ENCODE measurements at places on chromosomes 1 and 21.

DNA sequence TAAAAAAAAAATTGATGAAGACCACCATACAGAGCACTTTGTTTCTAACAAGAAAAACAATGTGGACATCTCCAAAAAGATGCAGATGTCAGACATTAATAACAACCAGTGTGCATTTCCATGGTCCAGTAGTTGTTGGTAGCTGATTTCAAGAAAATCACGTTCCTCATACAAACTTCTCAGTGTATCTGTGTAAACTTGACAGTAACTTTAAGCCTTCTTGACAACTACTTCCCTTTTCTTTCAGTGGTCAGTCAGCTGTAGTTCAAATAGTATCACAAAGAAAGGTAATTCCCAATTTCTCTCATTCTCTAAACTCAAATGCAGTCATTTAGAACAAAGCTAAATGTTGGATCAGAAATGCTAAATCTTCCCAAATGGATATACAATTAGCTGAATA lies 879.9 kb downstream of the AMY1C start:
- no peak for DNase-seq

GRCh38 chr1:158969855-158970254 lies 38.5 kb downstream of the PYHIN1 start:
- no peak for DNase-seq

- DNase-seq: no peak
Observed at GRCh38 chr1:10108948-10109708, 76.4 kb downstream of the UBE4B start.

DNA sequence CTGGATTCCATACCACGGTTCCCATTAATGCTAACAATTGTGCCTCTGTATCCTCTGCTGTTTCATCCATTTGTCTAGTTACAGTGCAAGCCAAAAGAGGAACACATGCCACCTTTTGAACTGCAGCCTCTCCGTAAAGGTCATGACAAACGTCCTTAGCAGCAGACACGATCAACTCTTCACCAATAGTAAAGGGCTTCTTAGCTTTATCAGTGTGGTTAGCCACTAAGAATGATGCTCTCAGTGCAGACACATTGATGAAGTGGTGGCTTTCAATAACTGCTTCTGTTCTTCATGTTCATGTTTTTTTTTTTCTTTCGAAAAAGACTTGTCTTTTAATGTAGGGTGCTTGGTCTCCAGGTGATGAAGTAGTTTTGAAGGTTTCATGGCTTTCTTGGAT lies 14.3 kb downstream of the XPR1 start:
- DNase-seq: no peak

GRCh38 chr1:15633756-15634420 lies 16.6 kb downstream of the DDI2 start:
- DNase-seq: no peak

GRCh38 chr1:151347523-151348246 lies 633 bp upstream of the RFX5 start:
- DNase-seq: no peak

DNA sequence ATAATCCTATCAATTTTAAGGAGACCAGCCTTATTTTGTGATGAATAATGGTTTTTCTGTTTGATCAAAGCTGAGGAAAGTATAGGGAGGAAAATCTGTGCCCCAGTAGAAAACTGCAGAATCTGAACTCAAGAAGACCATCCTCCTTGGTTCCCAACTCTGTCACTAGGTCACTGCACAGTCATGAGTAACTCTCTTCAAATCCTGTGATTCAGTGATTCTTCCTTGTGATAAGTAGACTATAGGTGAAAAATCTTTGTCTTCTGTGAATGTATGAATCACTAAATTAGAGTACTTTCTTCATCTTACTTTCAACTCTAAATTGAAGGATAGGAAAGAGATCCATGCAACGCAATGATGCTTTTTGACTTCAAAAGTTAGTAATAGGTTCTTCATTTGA lies 13.3 kb upstream of the OR2L5 start:
- DNase-seq: no peak

DNA sequence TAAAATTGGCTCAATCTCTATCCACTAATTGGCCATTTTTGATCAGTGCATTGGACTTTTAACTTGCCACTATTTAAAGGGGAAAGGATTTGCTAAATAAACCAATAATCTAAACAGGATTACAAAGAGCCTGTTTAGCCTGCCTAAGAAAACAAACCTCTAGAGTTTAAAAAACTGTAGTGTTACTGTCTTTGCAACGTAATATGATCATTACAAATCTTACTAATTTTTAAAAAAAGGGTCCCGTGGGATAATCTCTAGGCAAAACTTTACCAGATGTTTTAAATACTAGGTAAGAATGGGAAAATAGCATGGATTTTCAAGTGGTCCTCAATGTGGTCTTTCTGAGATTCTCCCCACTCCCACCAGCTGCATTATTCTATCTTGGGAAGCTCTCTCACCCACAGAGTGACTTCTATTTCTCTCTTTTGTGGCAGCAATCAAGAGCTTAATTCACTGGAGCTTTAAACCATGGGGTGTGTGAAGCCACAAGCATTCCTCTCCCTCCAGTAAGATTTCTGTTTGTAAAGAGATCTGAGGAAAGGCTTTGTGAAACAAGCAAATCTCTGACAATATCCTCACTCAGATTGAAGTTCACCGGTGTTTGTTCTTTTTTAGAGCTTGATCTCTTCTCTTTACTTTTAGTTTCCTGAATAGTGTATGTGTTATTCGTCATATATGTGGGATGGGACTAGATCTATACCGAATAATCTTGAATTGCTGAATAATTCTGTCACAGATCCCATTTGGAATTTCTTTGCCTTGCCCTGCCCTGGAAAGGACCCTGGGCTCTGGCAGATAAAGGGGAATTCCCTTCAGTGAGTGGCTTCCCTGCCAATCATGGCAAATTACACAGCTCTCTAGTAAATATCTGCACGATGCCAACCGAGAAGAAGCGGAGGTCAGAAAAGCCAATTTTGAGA lies 132.2 kb downstream of the TLR5 start:
- DNase-seq: no peak

GRCh38 chr1:7558041-7558461 lies 213.0 kb upstream of the VAMP3 start:
- no peak for DNase-seq

DNA sequence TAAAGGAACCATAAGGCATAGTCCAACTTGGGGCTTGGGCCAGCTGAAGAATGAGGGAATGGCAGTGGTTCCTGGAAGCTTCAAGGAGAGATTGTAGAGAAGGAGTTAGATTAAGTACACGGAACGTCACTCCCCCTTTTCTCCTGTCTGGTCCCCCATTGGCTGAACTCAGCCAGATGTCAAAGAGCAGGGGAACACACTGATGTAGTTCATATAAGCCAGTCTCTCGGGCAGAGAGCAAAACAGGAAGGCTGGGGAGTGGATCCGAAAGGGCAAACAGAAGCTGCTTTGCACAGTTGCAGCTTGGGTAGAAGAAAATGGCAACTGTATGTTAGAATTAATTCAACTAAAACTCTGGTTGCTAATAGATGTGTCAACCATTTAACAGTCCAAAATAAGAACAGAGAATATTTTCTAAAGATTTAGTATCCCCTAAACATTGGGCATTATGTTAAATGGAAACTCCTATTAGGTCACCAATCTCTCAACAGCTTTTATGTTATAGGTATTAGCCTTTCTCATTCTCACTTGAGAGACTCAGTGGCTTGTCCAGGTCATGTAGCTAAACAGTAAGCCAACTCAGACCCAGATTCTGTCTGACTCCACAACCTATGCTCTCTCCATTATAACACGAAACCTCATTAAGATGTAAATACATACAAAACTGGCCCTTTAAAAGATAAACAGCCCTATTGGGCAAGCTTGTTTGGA lies 600.7 kb upstream of the USP24 start:
- no peak for DNase-seq

DNA sequence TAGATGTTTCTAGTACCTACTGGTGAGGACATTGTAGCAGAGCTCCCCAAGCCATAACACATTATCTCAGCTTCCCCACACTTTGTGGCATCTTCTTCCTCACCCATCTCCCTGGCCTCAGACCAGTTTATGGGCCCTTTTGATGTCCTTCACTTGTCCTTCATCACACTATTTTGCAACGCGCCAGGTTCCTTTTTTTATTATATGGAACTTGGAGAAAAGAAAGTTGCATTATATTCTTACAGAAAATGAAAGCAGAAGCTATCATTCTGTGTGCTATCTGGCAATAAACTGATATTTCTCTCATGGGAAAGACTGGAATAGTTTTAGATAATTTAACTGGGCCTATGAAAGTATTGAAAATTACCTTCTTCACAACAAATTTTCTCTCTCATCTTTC lies 196.9 kb upstream of the ETV3 start:
- DNase-seq: no peak

- no peak for DNase-seq
Observed at GRCh38 chr1:236844499-236845271, 49.6 kb downstream of the MTR start.

GRCh38 chr1:11784993-11785769 lies 20.6 kb downstream of the MTHFR start:
- no peak for DNase-seq

DNA sequence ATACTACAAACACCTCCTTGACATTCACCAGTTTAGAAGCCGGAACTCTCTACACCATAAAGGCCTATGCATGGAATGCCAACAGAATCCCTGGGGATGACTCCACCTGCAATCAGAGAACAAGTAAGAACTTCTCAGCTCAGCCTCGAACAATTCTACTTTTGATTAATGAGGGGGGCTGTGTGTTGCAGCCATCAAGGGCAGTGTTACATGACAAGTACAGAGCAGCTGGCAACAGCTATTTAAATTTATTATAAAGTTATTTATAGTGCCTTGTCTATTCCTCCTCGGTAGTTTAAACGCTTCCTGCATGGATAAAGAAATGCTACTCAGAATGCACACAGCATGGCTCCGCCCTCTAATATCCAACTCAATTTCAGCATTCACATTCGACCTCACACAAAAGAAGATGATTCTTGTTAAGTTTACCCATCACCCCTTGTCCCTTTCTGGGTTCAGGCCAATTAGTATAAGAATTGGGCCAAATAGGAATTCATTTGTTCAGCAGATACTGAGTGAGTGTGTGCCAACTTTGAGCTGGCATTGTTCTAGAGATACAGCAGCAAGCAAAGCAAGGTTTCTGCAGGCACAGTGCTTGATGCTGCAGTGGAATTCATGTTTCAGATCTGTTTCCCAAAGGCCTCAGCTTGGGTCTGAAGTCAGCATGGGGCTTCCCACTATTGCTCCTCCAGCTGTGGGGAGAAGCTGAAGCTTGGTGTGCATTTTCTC lies 6.4 kb downstream of the FNDC7 start:
- DNase-seq: no peak

GRCh38 chr1:161182214-161182613 lies 4.9 kb upstream of the B4GALT3 start:
- DNase-seq: no peak

DNA sequence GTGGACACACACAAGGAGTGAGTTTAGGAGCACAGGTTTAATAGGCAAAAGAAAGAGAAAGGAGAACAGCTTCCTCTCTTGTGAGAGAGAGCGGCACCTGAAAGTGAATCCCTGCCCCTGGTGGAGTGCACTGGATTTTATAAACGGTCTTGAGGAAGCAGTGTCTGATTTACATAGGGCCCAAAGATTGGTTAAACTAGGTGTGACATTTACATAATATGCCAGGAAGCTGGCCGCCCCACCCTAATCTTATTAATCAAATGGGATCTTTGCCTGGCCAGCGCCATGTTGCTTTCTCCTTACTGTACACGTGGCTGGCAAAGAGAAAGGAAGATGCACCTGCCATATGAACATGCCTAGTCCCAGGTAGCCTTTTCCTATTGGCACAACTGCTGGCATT lies 38.7 kb downstream of the CFH start:
- no peak for DNase-seq

DNA sequence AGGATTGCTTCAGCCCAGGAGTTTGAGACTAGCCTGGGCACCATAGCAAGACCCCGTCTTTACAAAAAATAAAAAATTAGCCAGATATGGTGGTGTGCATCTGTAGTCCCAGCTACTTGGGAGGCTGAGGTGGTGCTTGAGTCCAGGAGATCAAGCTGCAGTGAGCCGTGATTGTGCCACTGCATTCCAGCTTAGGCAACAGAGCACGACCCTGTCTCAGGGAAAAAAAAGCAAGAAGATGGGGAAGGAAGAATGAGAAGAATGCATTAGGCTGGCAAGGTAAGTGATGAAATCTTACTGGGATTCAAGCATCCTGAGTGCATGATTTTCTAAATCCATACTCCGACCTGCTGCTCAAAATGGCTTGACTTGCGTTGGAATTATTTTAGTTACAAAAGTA lies 6.8 kb downstream of the PCP4L1 start:
- DNase-seq: no peak

DNA sequence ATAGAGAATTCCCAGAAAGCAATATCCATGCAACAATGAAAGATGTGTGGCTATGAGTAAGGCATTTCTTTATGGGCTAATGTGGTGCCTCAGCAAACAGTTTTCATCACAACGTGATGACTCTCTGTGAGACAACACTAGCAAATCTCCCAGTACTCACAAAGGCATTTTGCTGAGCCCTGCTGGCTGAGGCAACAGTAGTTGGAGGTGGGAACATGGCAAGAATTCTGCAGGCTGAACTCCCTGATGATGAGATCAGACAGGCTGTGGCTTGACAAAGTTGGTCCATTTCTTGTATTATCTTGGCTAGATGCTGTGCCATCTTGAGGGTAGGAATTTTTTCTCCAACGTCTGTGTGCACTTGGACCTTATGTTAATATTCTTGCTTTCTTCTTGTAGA lies 24.6 kb downstream of the PROX1 start:
- no peak for DNase-seq

- DNase-seq: no peak
Observed at GRCh38 chr1:110734133-110734680, 59.5 kb upstream of the KCNA3 start.

GRCh38 chr1:25906644-25907300 lies 553 bp upstream of the STMN1 start:
- no peak for DNase-seq

- no peak for DNase-seq
Observed at GRCh38 chr1:76125473-76126219, 51.1 kb downstream of the ST6GALNAC3 start.

DNA sequence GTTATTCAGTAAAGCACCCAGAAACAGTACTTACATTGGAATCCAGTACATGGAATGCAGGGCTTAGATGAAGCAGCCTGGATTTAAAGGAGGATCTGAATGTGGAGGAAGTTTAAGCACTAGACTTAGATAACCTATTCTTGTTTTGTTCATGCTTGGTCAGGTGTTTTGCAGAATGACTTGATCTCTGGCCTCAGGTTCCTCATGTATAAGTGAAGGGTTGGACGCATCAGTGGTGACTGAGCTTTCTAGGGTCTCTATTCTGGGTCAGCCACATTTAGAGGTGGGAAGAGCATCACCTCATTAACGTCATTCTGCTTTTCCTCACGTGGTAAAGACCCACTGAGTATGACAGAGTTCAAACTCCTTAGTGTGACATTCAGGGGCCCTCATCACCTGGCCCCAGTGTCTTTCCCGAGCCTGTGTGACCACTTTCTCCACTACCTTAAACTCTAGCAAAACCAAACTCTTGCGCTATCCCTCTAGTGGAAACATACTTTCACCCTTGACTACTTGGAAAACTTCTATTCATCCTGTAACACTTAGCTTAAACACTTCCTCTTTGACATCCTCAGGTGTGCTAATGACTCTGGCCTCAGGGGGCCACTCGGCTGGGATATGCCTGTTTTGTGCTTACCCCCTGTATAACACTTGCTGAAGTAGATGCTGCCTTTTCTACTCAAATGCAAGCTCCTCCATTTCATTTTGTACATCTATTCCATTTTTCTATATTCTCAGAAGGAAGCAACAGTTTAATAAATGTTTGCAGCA lies 871 bp upstream of the ERICH3 start:
- DNase-seq: no peak

GRCh38 chr1:161070761-161071160 lies 1.1 kb upstream of the ARHGAP30 start:
- DNase-seq: no peak
